ENCODE measurements at places on chromosomes 6 and 20.

- DNase-seq: no peak
Observed at GRCh38 chr20:3547906-3548305, 77.1 kb downstream of the ATRN start.

DNA sequence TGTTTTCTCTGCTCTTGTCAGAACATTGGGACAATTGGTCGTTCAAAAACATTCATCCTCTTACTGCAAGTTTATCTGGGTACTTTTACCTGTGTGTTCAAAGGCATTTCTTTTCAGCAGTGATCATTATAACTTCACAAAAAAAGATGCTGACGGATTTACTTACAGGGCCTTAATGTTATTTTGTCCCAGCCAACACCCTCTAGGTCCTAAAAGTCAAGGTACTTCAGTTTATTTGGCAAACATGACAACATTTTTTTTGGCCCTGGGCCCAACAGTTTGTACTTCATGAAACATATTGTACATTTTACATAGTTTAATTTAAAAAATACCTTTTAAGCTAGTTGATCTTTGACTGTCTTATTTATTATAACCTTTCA is 241.2 kb upstream of the TAB2 start:
- no peak for DNase-seq

- DNase-seq: no peak
Observed at GRCh38 chr6:146601352-146601751, 2.6 kb downstream of the ADGB start.

DNA sequence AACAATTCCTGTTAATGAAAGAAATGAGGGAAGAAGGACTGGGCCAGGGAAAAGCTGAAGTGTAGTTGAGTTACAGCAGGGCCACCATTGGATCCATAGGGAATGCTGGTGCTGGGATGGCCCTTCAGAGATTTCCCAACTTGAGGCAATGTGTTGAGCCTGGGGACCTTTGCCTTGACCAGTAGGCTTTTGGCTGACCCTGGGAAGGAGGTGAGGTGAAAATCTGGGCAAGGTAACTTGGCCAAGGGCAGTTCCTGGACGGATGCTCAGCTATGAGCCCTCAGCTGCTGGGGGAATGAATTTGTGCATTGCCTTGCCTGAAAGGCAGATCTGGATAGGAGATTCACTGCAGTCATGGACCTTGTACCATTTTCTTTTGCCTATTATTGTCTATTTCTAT is 20.4 kb downstream of the UTRN start:
- no peak for DNase-seq

- DNase-seq: no peak
Observed at GRCh38 chr6:37233541-37233940, 24.0 kb upstream of the TBC1D22B start.
